Activated CD4-positive, alpha-beta T cell treated with anti-CD3 and anti-CD28 coated beads for 1 hour (primary cell): ENCODE measurements at places on chromosomes 13 and 19.

DNA sequence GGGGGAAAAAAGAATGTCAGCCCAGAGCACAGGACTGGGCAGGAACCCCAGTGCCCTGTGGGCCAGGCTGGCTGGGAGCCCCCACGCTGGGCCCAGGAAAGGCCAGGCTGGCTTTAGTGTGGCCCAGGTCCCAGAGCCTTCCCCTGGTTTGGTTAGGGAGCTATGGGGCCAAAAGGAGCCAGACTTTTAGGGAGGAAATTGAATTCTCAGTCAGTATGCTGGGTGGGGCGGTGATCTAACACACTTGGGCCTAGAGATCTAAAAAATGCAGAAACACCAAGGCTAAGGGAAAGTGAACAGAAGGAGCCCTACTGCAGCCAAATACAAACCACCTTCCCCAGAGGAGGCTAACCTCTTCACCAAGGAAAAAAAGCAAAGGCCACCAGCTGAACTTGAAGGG lies 137.5 kb downstream of the CRYL1 start:
- no peak for DNase-seq

GRCh38 chr13:41601718-41602445 lies 144.5 kb downstream of the RGCC start:
- no peak for DNase-seq

DNA sequence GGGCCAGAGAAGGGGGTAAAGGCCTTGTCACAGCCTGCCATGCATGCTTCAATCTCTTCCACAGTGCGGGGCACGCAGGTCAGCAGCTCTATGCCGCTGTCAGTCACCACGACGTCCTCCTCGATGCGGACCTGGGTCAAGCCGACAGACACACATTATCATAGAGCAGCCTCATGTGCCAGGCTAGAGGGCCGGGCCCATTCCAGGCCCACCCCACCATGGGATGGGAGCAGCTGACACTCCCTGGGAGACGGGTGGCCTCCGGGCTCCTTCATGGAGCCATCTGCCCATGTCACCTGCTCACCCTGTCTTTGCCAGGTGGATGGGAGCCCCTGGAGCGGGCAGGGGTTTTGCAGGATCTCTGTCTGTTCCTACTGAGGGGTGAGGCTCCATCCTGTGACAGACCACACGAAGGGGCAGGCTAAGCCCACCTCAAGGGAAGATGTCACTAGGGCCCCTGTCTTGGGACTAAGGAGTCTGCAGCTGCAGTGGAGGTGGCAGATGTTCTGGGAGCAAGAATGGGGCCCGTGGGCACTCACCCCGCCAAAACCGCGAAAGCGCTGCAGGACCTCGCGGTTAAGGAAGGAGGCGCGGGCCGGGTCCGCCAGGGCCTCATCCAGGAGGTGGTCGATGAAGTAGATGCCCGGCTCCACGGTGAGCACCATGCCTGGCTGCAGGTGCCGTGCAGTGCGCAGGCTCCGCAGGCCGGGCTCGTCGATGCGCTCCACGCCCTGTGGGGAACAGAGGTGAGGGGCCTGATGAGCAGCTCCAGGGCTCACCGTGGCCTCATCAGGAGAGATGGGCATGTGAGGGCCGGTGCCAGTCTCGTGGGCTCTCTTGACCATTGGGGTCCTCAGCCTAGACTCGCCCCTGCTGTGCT lies 14.1 kb downstream of the CEBPG start:
- DNase-seq, result no peak

DNA sequence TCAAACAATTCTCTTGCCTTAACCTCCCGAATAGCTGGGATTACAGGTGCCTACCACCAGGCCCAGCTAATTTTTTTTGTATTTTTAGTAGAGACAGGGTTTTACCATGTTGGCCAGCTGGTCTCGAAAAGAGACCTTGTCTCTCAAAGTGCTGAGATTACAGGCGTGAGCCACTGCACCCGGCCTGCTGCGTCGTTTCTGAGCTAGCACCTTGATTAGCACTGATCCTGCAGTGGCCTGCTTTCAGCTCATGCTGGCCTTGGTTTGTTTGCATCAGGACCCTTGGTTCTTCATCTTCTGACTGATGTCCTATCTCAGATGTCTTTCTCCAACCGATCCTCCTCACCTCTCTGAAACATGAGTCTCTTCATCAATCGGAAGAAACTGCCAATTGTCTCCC lies 4.9 kb upstream of the TFDP1 start:
- no peak for DNase-seq

DNA sequence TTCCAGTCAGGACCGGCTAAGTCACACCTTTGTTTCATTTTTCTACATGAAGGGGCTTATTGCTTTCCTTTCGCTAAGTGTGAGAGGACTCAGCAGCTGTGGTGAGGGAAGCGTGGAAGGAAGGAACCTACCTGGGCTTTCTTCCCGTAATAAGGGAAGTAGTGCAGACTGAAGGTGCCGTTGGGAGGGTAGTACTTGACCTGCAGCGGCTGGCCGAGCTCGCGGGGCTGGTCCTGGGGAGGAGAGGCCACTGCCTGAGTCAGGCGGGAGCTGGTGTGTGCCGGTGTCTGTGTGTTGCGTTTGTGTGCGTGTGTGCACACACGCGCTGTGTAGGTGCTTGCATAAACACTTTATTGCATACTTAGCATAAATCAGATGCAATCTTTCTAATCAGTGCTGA lies 7.7 kb downstream of the ATP4B start:
- DNase-seq, result no peak

- DNase-seq, result no peak
Measured at GRCh38 chr19:40921005-40921897, 39.2 kb upstream of the CYP2A7 start.

DNA sequence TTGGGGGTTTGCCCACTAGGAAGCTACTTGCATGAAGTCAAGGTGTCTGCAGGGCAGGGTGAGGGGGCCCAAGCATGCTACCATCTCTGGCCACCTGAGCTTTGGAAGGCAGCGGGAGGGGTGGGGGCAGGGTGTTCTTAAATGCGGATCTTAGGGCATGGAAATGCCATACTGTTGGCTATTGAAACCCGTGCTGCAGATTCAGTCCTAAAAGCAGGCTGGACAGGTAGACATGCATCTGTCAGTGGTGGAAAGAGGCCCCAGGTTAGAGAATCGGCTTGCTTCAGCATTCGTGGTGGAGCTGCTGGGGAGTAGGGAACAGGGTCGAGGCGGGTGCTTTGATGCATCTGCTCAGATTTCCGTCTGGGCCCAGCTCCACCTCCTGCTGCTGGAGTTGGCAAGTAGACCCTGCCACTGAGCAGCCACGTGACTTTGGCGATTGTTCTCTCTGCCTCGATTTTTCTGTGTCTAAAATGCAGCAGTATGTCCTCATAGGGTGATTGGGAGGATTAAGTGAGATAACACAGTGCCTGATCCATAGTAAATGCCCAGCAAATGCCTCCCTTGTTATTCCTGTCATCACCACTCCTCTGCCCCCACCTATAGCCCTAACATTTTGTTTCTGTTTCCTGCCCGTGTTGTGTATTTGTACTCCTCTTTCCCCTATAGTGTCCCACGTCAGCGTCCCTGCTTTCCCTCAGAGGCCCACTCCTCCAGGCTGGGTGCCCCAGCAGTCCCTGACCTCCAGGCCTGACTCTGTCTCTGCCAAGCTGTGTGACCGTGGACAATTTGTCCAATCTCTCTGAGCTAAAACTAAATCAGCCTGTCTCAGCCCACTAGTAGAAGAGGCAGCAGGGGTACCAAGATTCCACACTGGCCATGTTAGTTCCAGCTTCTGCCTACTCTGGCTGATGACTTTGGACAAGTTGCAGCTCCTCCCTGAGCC lies 5.8 kb downstream of the PPP1R37 start:
- no peak for DNase-seq
